Stimulated activated CD4-positive, alpha-beta T cell treated with anti-CD3 and anti-CD28 coated beads, Interleukin-2, amount 100 ng/mL, for 48 hours (primary cell): ENCODE measurements at places on chromosomes 12 and 14.
A peak's percentile ranks its signal among the peaks of the same experiment; 100 is the strongest.

- DNase-seq = no peak
These were observed 645.6 kb upstream of the TMEM132C start for GRCh38 chr12:127621366-127621765.

- DNase-seq = no peak
These were observed 97.2 kb upstream of the ATXN7L3B start for GRCh38 chr12:74440469-74440868.

GRCh38 chr12:65823513-65824375 is 539 bp upstream of the HMGA2 start:
- DNase-seq = no peak

DNA sequence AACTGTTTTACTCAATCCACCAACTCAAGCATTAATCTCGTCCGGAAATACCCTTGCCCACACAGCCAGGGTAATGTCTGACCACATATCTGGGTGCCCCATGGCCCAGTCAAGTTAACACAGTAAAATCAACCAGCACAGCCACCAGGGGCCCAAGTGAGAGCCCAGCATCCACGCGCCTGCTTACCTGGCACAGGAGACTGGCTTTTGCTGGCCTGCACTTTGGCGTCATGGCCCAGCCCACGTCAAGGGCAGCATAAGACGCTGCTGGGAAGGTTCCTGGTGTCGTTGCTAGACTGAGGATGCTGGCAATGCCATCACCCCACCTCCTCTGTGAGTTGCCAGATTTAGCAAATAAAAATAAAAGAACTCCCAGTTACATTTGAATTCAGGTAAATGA is 53.6 kb upstream of the BCL11B start:
- no peak for DNase-seq

DNA sequence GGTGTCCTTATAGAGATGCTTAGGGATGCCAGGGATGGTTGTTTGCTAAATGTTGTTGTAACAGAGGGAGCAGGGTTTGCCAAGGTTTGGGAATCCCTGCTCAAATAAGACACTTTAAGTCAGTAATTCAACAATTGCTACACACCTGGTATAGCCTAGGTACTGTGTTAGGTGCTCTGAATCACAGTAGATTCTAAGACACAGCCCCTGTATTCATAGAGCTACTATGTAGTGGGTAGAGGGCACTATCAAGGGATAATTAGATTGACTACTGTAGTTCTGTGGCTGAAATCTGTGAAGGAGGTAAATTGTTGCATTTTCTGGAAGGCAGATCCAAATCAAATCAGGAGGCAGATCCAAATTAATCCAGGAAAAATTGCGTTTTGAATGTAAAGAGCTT is 149.2 kb downstream of the C12orf75 start:
- no peak for DNase-seq

GRCh38 chr12:10965476-10965875 is 21.2 kb downstream of the TAS2R50 start:
- no peak for DNase-seq

DNA sequence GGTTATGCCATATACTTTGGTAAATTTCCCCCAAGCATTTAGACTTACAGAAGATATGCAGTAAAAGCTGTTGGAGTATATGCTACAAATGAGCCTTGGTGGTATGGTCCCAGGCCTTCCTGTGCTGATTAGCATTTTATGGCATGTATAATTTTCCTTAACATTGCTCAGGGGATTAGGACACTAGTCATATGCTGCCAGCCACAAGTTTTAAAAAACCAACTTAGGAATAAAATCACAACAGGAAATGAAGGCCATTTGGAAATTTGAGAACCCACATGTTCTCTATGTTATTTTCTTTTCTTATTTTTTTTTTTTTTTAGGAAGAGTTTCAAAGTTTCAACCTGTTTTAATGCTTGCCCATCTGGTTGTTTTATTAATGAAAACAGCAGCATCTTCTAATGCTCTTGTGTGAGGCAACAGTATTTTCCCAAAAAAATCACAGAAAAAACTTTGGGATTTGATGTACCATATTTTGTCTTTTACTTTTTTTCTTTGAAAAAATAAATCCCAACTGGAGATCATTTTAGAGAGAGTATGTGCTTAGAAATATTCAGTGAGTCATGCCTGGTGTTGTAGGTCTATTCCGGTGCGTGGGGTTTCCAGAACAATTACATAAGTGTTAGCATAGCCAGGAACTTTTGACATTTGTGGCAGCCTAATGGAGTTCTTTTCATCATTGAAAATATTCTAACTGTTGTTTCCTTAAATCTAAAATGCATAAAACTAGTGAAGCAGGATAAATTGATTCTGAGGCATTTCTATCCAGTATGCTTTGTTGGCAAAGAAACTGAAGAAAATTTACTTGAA is 21.7 kb upstream of the DUSP6 start:
- no peak for DNase-seq

DNA sequence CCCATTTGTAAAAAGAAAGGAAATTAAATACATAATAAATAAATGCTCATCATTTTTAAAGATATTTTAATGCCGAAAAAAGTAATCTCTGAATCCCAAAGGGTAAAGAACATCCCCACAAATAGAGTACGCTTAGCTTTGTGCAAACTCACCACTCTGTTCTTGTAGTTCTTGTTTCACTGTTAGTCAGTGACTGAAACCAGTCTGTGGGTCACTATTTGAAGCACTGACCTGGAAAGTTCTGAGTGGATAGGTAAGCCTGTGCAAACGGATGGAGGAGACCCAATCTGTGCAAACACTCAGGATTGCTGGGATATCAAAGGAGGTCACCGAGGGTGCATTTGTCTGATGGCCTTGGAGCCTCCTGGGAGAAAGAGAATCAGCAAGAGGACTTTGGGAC is 68.1 kb upstream of the TSPAN11 start:
- DNase-seq = no peak

- DNase-seq = peak; percentile 71
These were observed 24.1 kb downstream of the CKAP4 start for GRCh38 chr12:106223485-106224354.

GRCh38 chr12:78439666-78440065 is 424.9 kb upstream of the SYT1 start:
- no peak for DNase-seq

- DNase-seq = no peak
These were observed 52.9 kb upstream of the BCL2L14 start for GRCh38 chr12:12017798-12018197.

DNA sequence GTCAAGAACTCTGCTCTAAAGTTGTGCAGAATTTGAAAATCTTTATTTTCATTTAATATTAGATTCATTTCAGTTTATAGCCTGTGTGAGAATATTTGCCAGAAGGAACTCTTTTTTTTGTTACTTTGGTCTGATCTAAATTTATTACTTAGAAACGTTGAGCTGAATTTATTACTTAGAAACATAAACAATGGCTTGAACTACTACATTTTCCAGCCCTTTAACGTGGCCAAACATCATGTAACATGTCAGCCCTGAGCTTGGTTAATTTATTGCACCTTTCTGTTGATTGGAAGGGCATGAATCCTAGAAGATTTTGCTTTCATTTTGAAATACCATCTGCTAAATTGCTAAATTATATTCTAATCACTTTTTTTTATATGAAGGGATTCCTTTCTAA is 241.4 kb downstream of the TMEM117 start:
- DNase-seq = no peak

DNA sequence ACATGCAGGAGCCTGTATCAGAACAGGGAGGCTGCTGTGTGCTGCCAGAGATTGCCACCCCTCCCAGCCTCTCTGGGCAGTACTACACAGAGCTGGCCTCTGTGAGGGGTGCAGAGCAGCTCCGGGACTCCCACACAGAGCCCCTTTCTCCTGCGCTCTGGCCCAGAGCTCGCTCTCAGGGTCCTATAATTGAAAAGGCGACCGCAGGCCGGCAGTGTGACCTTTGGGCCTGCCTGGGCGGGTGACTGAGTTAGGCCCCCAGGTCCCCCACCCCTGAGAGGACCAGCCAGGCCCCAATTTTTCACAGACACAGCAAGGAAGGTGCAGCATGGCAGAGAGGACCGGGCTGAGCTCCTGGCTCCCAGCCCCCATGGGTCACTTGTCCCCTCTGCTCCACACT is 136.4 kb downstream of the ZFP36L1 start:
- DNase-seq = no peak

- no peak for DNase-seq
These were observed 44.5 kb downstream of the LRRC9 start for GRCh38 chr14:59964251-59965007.

DNA sequence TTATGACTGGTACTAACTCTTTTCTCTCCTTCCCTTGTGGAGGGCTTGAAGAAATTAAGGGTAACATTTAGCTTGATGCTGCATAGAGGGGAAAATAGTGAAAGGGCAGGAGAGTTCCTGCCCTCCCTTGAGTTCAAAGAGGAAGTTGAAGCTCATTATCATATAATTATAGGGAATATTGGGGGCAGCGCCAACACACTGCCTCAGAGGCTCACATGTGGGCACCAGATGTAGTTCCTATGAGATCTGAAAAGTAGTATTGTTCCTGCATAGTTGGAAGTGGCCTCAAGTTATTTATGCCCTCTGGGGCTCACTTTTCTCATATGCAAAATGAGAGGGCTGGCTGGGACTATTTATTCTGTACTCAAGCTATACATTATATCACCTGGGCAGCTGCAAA is 33.0 kb upstream of the FGF23 start:
- no peak for DNase-seq
